Suppressor macrophage treated with lipopolysaccharide for 4 hours (primary cell): ENCODE measurements at places on chromosomes 1 and 21.

- peak; percentile 58 for DNase-seq
Observed at GRCh38 chr1:156115514-156116374, 1.2 kb downstream of the LMNA start.

DNA sequence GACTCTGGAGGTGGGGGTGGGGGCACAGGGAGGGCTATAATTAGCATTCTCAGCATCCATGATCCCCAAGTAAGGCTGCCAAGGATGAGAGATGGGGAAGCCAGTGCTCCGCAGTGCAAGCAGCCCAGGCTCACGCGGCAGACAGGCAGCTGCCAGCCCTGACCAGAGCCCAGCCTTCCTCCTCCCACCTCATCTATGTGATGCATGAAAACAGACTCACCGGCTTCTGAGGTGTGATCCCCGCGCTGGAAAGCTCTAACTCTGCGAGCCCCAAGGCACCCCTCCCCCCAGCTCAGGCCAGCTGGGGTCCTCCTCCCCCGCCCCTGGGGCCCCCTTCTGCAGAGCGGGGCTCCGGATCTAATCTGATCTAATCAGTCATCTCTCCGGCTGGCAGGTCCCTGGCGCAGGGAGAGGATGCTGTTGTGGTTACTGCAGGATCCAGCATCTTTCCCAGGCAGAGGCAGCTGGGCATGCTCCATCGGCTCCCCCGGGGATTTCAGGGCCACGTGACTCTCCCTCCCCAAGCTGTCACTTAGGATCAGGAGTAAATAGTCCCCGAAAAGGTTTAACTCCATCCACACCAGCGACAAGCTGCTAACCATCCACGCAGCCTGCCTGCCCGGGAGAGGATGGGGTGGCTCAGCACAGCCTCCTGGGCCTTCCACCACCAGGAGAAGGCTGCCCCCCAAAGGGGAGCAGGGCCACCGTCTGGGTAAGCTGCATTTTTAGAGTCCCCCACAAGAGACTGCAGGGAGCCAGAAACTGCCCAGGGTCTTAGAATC, at the start of gene PLEKHA6:
TSS of gene PLEKHA6 (minus strand) at position 456 of the 782 bp plus-strand sequence. CDS start 86,202 bp downstream, outside the sequence.
- no peak for DNase-seq

DNA sequence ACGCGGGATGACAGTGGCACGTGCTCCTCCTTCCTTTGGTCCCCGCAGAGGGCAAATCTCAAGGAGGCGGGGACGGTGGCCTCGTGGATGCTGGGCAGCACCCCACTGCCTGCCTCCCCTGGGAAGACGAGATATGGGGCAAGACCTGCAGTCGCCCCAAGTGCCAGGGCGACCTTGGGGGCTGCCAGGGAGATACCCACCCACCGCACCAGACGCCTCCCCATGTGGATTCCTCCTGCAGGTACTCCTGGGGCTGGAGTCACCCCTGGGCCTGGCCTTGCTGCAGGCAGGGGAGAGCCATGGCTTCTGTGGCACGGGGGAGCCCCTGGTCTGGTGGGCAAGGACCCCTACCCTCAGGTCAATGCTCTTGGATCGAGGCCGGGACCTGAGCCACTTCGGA, 5.9 kb upstream of the AURKAIP1 start:
- no peak for DNase-seq

- peak; percentile 77 for DNase-seq
Observed at GRCh38 chr1:180156201-180156600, 1.5 kb downstream of the QSOX1 start.

DNA sequence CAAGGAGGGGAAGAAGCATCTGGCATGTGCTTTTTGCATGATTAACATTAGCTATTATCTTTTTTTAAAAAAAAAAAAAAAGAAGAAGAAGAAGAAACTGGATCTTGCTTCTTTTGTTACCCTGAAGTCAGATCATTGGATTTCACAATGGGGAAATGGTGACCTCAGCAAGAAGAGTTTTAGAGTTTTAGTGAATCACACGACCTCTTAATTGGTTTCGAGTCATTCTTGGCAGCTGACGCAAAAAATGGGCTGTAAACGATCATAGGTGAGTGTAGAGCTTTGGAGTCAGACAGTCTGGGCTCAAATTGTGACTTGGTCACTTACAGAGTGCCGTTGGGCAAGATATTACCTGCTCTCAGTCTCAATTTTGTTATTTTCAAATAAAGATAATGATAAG, 33.3 kb upstream of the PGBD5 start:
- peak; percentile 92 for DNase-seq

- DNase-seq = no peak
Observed at GRCh38 chr1:25567710-25568089, 24.3 kb downstream of the LDLRAP1 start.

GRCh38 chr1:151817353-151817730, 12.1 kb upstream of the LINGO4 start:
- DNase-seq = peak; percentile 51

DNA sequence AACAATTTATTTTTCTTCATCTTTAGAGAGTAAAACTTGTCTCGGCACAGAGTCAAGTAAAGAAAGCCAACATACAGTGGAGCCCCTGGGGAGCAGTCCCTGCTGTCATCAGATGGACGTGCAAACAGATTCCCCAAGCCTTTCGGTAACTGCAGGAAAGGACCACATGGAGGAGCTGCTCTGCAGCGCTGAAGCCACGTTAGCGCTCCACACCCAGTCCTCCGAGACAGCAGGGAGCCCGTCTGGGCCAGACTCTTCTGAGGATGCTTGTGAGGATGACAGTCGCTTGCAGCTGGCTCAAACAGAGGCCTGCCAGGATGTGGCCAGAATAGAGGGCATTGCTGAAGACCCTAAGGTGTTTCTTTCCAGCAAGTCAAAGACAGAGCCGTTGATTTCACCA, 77.1 kb upstream of the SCCPDH start:
- no peak for DNase-seq

DNA sequence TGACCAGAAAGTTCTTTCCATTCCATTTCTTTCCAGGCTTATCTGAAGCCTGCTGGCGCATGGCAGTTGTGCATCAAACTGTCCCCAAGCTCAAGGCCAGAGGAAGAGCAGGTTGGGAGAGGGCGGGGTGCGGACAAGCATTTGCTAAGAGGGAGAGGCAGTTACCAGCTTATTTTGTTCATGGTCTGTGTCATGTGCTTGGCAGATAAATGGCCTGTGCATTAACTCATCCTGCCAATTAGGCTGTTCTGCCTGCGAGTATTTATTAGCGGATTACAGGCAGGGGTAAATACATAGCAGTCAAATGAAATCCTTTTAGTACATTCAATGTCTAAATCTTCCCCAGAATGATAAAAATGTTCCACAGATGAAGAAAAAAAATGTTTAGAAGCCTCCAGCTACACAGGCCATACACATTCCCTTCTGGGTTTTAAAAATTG, 48.9 kb upstream of the B3GALNT2 start:
- DNase-seq = no peak

- no peak for DNase-seq
Observed at GRCh38 chr1:89913353-89914095, 81.4 kb upstream of the ZNF326 start.

DNA sequence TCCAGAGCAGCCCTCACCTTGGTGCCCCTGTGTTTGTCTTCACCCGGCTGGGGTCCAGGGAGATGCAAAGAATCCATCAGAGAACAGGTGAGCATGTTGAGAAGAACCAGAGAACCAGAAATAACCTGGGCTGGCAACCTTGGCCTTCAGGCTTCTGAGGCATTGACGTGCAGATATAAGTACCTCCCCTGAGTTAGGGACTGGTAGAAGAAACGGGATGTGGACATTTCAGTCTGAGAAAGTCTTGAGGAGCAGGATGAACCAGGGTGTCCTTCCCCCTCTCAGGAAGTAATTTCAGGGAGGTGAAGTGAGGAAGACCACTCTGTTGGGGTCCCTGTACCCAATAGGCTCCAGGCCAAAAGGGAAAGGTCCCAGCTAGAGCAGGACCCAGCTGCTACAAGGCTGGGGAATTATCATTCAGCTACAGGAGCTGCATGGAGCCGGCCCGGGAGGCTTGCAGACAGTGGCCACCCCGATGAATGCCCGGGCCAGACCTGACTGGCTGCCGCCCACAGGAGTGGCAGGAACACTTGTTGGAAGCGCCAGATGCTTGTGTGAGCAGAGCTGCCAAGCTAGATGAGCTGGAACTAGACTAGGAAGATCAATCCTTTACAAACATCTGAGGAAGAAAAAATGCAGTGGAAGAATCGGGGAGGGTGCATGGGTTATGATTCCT, 1.7 kb upstream of the AURKAIP1 start:
- no peak for DNase-seq

- no peak for DNase-seq
Observed at GRCh38 chr1:152959801-152960451, 10.5 kb upstream of the SPRR4 start.

GRCh38 chr1:232512712-232513111, 117.2 kb downstream of the SIPA1L2 start:
- DNase-seq = no peak

- no peak for DNase-seq
Observed at GRCh38 chr1:33893147-33893830, 29.4 kb downstream of the HMGB4 start.

GRCh38 chr1:3056641-3057040, 12.4 kb upstream of the PRDM16 start:
- DNase-seq = no peak

DNA sequence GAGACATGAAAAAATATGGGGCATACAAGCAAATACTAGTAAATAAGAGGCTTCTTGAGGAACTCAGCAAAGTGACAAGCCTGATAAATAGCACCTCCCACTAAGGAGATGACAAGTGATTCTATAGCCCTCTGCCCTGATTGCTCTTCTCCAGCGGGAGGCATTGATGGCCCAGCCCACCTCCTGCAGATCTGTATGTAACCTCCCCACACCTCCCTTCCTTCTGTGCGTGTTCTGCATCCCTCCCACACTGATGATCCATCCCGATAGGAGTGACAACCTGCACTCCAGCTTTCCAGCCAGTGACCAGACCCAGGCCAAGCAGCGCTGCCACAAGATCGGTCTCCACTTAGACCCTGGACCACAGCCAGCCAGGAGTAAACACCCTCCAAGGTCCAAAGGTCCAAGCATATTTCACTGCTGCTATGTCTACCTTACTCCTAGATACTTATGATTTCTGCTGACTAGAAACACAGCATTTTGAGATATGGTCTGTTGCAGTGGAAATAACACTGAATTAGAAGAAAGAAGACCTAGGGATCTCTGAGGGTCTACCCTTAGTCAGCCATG, 176.1 kb downstream of the BRINP2 start:
- DNase-seq = no peak

- DNase-seq = no peak
Observed at GRCh38 chr1:110347182-110347893, 8.2 kb downstream of the RBM15 start.

DNA sequence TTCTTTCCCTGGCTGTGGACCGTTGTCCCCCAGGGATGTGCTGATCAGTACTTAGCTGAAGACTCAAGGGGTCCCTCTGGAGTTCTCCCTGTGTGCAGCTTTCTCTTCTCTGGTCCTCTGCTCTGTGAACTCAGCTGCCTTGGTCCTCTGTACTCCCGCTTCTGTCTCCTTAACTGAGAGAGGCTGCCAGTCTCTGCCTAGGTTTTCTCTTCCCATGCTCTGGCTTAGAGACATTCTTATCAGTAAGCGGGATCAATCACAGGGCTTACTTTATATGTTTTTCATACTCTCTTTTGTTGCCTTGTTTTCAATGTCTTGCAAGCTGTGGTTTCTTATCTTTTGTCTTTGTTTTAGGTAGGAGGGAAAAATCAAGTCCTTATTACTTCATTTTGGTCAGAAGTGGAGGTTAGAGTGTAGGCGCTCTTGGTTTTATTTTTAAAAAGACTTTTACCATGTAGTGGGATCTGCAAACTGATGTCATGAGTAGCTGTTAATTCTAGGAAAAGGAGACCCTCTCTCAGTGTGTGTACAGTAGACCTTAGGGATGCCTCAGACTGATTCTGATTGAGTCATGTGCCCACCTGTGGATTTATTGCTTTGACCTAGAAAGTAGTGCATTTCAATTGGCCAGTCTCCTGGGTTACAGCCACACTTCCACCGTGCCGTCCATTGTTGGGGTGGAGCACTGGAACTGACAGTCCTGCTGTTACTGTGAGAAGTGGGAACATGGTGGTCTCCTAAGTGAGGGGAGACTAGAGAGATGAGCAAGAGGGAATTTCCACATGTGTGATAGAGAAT, 46.6 kb downstream of the TTC3 start:
- no peak for DNase-seq

DNA sequence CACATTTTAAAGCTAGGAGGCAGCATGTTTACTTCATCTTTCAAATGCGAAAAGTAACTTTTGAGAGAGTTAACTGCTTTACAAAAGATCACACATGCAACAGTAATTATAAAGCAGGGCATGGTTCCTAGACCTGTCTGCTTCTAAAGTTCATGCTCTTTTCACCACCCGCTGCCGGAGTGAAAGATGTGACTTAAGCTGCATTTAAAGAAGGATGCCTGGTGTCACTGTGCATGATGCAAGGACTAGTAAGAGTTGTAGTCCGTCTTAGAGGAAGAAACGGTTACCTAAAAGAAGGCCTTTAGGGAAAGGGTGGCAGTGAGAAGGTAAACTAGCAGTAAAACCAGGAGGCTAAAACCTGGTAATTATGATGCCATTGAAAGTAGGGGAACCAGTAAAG, 1689.1 kb downstream of the KCNT2 start:
- DNase-seq = no peak
